Right ventricle myocardium inferior (tissue), 1 donor: ENCODE measurements at places on chromosomes 12 and 14.

DNA sequence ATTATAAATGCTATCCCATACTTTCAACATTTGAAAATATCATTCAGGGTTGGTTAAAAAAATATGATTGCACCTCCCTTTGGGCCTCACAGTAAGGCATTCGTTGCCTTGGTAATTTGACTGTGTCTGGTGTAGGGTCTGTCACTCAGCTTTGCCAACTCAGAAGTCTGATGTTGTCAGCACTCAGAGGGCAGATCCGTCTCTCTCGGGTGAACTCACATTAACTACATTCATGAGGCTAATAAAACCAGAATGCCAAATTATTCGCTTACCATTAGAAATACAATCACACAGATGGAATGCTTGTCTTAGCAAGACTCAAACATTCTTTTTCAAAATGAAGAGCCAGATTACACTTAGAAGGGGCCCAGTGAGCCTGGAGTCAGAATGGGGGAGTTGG, 53.0 kb downstream of the NPAS3 start:
- DNase-seq = no peak

GRCh38 chr14:80055226-80055625, 156.1 kb downstream of the DIO2 start:
- DNase-seq = no peak

- peak; percentile 63 for DNase-seq
Observed at GRCh38 chr12:118981285-118982211, at the start of gene SRRM4. Gene SRRM4, plus strand, starts transcription at chr12:118981541. Its CDS starts 342 bp downstream, at chr12:118981883.

DNA sequence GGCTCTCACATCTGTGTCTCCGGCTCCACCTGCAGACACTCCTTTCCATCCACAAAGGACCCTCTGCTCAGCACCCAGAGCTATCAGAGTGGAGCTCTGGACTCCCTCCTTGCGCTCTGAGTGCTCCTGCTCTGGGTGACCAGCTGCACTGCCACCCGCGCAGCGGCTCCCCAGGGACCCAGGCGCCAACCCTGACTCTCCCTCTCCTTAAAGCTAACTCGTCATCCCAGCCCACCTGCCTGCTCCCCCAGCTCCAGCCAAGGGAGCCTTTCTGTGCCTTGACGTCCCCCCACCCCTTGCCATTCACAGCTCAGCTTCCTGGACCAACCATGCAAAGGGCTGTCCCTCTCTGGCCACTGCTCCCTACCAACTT, 99.0 kb downstream of the SETD3 start:
- DNase-seq = no peak
